ENCODE measurements at places on chromosomes 4 and X. TPM values are rescaled to one million over a fixed set of nuclear protein-coding genes. Genes with fewer than 3 reads are reported as not detected.

GRCh38 chr4:1291996-1292702, 2.5 kb downstream of the MAEA start:
- no peak for DNase-seq
- peaks cover 5% of the 10 kb centered on the region for H3K36me3 ChIP-seq
- peaks cover 61% of the 10 kb centered on the region for H3K4me1 ChIP-seq
- H3K27me3 ChIP-seq = no peaks in the 10 kb centered on the region
- no peak overlapping the region for H3K4me3 ChIP-seq
- H3K27ac ChIP-seq = no peak overlapping the region

The CMC4 gene
- total RNA-seq = 19.2 TPM

GRCh38 chr4:94570558-94570957, 118.8 kb downstream of the PDLIM5 start:
- peaks cover 3% of the 10 kb centered on the region for H3K36me3 ChIP-seq
- H3K4me3 ChIP-seq = no peak overlapping the region
- no peaks in the 10 kb centered on the region for H3K27me3 ChIP-seq
- DNase-seq = no peak

The BMPR1B gene
- total RNA-seq = 0.38 TPM

DNA sequence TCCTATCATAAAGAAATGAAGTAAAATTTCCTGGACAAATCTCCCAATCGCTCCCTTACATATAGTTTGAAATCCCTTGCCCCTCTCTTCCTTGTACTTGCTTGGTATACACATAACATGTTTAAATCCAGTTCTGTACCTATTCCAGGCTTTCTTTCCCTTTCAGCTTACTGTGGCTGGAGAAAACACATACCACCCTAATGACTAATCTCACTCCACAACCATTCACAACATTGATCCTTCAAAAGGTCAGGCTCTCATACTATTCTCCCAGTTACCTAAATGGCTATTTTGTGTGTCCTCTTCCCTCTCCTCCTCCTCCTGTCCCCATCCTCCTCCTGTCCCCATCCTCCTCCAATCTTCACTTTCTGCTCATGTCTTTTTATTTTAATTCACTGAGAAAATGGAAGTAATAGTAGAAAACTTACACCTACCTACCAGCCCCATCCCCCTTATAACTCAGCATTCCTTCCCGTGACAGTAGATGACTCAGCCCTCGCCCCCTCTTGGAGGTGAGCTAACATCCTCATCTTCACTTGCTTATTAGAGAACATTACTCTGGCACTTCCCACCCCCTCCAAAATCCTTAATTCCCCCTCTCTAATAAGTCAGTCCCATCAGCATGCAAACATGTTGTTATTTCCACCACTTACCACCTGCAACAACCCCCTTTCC, 77.5 kb downstream of the IL15 start:
- no peak overlapping the region for H3K4me3 ChIP-seq
- no peaks in the 10 kb centered on the region for H3K36me3 ChIP-seq
- H3K27ac ChIP-seq = no peak overlapping the region
- no peaks in the 10 kb centered on the region for H3K27me3 ChIP-seq
- no peak for DNase-seq
- H3K4me1 ChIP-seq = no peaks in the 10 kb centered on the region

DNA sequence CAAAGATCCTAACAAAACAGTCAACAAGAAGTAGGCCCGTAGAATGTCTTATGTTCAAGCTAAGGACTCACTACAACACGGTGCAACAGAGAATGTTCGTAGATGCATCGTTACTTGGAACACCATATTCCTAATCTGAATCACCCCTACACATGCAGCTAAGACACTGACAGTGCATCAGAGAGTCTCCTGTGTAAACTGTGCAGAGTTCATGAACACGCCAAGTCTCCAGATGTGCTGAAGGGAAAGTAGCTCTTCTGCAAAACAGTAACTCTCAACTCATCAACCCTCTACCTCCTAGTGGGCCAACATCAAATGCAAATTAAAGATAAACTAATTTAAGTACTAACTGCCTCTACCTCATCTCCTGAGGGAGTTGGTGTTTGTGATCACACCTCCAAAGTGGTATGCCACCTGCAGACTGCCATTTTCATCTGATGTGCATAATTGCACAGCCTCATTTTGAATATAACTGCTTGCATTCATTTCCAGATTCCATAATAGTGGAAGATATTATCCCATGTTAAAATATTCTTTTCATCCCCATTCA, 73.5 kb downstream of the MOSPD2 start:
- no peaks in the 10 kb centered on the region for H3K27me3 ChIP-seq
- no peaks in the 10 kb centered on the region for H3K4me1 ChIP-seq
- H3K36me3 ChIP-seq = no peaks in the 10 kb centered on the region
- H3K27ac ChIP-seq = no peak overlapping the region
- H3K4me3 ChIP-seq = no peak overlapping the region

The MFSD8 gene
- 28.3 TPM for total RNA-seq

GRCh38 chr4:150119492-150119891, 41.2 kb downstream of the DCLK2 start:
- H3K27me3 ChIP-seq = no peaks in the 10 kb centered on the region
- no peak overlapping the region for H3K27ac ChIP-seq
- no peaks in the 10 kb centered on the region for H3K36me3 ChIP-seq
- no peaks in the 10 kb centered on the region for H3K4me1 ChIP-seq
- no peak for DNase-seq

- no peaks in the 10 kb centered on the region for H3K27me3 ChIP-seq
- no peaks in the 10 kb centered on the region for H3K36me3 ChIP-seq
- peaks cover 34% of the 10 kb centered on the region for H3K4me1 ChIP-seq
- peak overlapping the region; percentile 8 for H3K27ac ChIP-seq
- no peak for DNase-seq
- peak overlapping the region; percentile 0 for H3K4me3 ChIP-seq
These were observed 165.0 kb downstream of the RAPGEF2 start for GRCh38 chr4:159267869-159268285.

GRCh38 chrX:13770013-13770535, 35.5 kb downstream of the OFD1 start:
- no peak for DNase-seq
- H3K27ac ChIP-seq = no peak overlapping the region
- H3K27me3 ChIP-seq = no peaks in the 10 kb centered on the region
- H3K36me3 ChIP-seq = peaks cover 22% of the 10 kb centered on the region
- no peaks in the 10 kb centered on the region for H3K4me1 ChIP-seq
- no peak overlapping the region for H3K4me3 ChIP-seq

GRCh38 chrX:143988356-143988755, 104.5 kb downstream of the UBE2NL start:
- H3K36me3 ChIP-seq = no peaks in the 10 kb centered on the region
- DNase-seq = no peak
- H3K4me1 ChIP-seq = no peaks in the 10 kb centered on the region
- H3K27ac ChIP-seq = no peak overlapping the region

DNA sequence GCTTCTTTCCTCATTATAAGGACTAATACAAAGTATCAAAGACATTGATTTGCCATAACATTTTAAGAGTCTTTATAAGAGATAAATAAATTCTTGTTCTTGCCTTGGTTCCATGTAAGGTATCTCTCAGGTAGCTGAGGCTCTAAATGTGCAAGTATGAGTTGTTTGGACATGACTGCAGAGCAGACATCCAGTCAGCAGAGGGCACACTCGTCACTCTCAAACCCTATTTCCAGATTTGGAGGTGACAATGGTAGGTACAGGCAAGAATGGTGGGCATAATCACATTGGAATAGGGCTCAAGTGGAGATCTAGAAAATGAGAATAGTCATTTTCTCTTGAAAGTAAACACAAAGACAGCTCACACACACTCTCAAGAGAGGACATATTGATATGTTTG, 133.3 kb upstream of the ZIC3 start:
- no peak overlapping the region for H3K27ac ChIP-seq
- no peak overlapping the region for H3K4me3 ChIP-seq
- H3K36me3 ChIP-seq = no peaks in the 10 kb centered on the region
- H3K4me1 ChIP-seq = peaks cover 16% of the 10 kb centered on the region
- DNase-seq = no peak

The AKAP4 gene
- total RNA-seq = not detected

GRCh38 chr4:37524267-37524666, 161.9 kb downstream of the RELL1 start:
- no peaks in the 10 kb centered on the region for H3K27me3 ChIP-seq
- no peaks in the 10 kb centered on the region for H3K4me1 ChIP-seq
- no peak overlapping the region for H3K27ac ChIP-seq

- no peaks in the 10 kb centered on the region for H3K27me3 ChIP-seq
These were observed 1049.8 kb upstream of the GRIA3 start for GRCh38 chrX:122134291-122134690.

DNA sequence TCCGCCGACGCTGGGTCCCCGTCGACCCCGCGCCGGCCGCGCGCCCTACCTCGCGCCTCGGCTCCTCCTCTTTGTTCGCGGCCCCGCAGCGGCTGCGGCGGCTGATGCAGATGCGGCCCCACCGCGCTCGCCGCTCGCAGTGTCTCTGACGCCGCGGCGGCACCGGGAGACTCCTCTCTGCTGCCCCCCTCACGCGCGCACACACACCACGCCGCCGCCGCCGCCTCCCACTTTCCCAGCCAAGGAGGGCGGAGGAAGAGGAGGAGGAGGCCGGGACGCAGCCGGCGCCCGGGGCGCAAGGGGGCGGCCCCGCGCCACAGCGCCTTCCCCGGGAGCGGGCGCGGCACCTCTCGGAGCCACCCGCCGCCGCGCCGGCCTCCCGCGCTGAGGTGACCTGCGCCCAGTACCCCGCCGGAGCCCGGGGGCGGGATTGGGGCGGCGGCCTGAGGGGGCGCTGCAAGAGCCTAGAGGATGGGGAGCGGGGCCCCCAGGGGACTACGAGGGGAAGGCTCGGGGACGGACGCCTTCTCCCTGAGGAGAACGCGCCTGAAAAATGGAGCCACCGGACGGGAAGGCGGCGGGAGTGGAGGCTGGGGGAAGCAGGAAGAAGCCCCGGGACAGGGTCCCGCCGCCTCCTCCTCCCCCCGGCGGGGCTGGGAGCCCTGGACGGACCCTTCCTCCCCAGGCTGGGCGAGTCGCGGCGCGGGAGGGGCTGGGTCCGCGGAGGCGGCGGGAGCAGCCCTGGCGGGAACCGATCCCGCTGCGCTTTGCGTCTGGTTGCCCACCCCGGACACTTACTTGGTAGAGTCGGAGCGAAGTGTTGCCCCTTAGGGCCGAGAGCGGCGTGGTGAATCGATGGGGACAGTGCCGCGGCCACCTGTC, at the start of gene SH3RF1:
TSS of gene SH3RF1 (minus strand) at position 147 of the 882 bp plus-strand sequence. CDS start 1,744 bp downstream, outside the sequence.
- peak within 1 kb of the TSS; percentile 93 for H3K4me3 ChIP-seq
- DNase-seq = peak; percentile 89
- H3K27ac ChIP-seq = peak within 1 kb of the TSS; percentile 94
- no peaks in the 10 kb centered on the region for H3K36me3 ChIP-seq
- H3K4me1 ChIP-seq = peaks cover 34% of the 10 kb centered on the region

DNA sequence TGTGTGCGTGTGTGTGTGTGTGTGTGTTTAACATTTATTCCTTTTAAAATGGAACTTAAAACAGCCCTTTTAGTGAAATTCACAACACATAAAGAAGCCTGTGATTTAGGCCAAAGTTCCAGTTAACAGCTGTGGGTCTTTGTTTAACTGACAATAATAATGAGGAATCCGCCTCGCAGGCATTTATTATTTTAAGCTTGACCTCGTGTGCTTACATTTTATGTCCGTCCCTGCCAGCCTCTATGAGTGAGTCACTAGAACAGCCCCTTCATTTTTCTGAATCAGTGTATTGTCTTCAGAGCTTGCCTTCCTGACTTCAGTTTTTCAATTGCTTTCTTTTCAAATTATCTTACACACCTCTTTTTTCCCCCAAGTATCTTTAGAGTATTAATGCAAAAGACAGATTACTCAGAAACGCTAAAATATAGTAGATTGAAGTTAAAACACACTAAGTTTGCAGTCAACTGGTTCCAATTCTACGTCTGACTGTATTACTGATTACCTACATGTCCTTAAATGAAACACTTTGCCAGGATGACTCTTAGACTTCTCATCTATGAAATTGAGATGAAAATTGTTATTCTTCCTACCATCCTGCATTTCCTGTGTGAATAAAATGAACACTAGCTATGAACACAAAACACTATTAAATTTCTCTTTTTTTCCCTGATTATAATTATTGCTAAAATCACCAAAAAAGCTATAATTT, 319.6 kb upstream of the HS3ST1 start:
- H3K36me3 ChIP-seq = no peaks in the 10 kb centered on the region
- H3K4me3 ChIP-seq = no peak overlapping the region
- H3K4me1 ChIP-seq = peaks cover 3% of the 10 kb centered on the region
- no peak overlapping the region for H3K27ac ChIP-seq

All from suprapubic skin (tissue), 4 donors.